ENCODE measurements at places on chromosomes 3 and 15.

DNA sequence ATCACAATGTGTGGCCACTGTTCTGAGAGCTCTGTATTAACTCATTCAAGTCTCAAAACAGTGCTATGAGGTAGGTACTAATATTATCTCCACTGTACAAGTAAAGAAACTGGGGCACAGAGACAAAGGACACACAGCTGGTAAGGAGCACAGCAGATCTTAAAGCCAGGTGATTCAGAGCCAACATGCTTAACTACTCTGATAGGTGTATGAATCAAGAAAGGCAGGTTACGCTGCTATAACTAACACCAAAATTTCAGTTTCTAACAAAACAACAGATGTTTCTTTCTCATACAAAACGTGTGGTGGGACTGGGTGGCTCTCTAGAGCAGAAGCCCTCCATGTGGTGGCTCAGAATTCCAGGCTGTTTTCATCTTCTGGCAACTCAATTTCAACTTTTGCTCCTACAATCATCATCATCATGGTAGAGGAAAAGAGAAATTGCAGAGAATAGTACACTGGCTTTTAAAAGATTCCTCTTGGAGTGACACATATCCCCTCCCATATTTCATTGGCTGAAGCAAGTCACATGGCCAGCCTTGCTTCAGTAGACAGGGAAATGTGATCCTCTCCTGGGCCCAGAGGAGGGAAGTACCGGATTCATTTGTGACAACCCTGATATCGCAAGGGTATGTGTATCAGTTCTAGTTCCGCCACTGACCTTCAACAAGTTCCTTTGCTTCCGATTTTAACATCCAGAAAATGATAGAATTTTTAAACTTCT lies 126.2 kb upstream of the PTX3 start:
- DNase-seq = no peak

DNA sequence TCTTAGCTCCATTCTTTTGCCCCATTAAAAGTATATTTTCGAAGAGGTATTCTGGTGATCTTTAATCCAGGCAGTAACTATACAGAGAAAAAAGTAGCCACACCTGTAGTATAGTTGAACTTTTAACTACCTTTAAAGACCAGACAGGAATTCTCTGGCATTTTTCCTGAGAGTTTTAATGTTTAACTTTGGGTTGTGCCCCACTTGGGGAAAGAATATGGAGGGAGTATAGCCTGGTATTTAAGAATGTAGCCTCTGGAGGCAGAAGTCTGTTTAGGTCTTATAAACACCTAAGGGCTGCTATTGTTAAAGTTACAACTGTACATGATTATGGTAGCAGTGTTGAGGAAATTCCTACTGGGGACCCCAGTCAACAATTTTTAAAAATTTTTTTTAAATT lies 19.3 kb downstream of the C3orf85 start:
- no peak for DNase-seq

GRCh38 chr3:4981665-4982494 lies 2.6 kb downstream of the BHLHE40 start:
- peak; percentile 82 for DNase-seq

GRCh38 chr15:81575436-81576123 lies 201.6 kb upstream of the TMC3 start:
- DNase-seq = no peak

GRCh38 chr3:173893835-173894234 lies 496.3 kb downstream of the NLGN1 start:
- DNase-seq = no peak

- DNase-seq = no peak
Measured at GRCh38 chr15:62834686-62835329, 207.7 kb upstream of the TPM1 start.

DNA sequence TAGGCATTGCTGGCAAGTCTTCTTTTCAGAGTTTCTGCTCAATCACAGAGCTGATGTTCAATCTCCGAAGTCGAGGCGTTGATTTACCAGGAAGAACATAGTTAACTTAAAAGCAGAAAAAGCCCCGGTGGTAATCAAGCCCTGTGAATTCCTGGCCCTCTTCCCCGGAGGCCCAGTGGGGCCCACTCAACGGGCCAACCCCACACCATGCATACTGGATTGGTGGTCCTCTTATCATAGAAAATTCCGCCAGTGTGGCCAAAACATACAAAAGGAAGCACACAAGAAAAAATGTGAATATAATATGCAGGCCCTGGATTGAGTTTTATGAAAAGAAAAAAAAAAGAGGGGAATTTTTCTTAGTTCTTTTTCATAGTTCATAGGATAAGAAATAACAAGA lies 873.0 kb upstream of the NR2F2 start:
- DNase-seq = no peak

DNA sequence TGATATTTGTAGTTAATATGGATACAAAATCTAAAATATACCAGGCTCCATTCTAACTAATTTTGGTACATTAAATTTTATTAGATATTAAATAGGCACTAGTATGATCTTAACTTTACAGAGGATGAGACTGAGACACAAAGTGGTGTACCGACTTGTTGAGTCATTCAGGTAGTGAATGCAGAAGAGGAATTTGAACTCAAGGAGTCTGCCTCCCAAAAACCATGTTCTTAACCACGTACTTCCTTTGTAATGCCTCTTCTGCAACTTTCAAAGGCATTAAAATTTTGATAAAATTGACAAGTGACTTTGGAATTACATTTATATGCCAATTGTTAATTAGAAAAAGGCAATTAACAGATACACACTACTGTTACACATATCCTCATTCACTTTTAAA lies 61.8 kb downstream of the ZBBX start:
- no peak for DNase-seq

DNA sequence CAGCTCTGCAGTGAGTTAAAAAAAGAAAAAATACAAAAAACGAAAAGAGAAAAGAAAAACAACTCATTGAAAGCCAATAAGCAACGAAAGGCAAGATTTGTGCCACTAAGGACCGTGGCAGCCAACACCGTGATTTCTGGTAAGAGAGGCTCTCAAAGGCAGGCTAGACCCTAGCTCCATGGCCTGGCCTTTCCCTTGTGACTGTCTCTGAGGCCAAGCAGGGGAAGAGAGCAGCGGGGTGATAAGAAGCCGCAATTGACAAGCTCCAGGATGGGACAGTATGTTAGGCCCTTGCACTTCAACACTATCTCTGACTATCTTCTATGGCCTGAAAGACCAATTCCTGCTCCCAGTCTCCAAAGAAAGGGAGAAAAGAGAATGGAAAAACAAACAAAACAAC lies 12.4 kb downstream of the APOD start:
- no peak for DNase-seq

DNA sequence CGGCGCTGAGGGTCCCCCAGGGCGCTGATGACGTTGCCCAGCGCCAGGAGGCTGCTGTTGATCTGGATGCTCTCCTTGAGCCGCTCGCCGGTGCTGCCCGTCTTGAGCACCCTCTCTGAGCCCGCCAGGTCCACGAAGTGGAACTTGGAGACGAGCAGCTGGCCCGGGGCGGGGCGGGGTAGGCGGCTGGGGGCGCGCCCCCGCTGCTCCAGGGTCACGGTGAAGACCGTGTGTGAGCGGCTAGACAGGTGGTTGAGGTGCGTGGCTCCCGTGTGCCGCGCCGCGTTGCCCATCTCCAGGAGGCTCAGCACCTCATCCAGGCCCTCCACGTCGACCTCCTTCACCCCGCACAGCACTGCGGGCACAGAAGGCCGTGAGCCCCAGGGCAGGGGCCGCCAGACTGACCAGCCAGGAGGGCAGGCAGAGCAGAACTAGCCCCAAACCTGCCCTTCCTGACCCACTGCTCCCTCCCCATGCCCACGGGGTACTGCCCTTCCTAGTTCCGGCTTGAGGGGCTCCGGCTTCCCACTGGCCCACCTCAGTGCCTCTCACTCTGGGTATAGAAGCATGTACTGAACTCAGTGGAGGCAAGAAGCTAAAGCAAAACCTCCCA lies 6.1 kb downstream of the KIF7 start:
- no peak for DNase-seq

GRCh38 chr3:49602877-49603411 lies 48.7 kb downstream of the BSN start:
- DNase-seq = no peak

DNA sequence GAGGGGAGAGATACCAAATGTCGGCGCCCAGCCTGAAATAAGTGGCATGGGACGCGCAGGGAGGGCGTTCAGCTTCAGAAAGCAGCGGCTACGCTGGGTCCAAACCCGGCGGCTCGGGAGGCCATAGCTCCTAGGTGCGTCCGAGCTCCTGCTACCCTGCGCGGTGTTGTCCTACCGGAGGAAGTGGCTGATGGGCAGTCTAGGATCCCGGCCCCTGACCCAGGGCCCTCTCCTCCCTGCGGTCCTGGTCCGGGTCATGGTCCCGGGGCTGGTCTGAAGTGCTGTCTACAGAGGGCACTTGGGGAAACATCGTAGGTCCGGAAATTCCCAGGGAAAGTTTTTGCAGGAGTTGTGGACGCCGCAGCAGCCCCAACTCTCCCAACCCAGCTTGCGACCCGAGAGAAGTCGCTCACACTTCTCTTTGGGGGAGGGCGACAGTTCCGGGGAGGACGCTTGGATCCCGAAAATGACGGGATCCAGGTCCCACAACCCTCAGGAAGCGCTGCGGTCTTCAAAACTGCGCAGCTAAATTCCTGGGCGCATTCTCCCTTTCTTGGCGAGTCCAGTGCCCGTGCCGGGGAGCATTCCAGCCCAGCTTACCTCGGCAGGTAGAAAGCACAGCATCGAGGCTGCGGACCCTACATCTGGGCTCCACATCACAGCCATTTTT lies 9.1 kb upstream of the FOXB1 start:
- DNase-seq = no peak

DNA sequence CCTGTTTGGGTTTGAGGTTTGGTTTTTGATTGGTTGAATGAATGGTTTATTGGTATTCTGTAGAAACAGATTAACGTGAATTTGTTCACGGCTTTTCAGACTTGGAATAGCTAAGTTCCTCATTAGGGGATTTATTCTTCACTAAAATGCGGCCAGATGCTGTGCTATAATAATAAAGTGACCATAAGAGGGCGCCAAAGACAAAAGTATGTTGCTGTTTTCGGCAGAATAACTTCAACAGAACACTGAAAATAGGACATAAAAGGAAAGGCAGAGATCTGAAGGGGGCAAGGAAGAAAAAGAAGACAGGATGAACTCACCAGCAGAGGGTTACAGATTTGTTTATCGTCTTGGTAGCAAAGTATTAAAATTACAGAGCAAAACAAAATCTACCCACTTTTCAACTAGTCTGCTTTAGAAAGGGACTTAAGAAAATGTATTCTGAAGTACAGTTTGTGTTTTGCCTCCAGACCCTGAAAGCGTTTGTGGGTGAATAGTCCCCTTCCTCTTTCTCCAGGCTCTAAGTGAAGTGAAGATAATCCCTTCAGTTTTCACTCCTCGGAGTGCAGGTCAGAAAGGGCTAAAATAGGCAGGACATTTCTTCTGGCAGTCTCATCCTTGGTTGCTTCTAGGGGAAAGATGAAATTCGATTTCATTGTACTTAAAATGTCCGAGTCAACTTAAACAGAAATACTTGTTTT lies 147.6 kb downstream of the IL20RB start:
- DNase-seq = peak; percentile 32

GRCh38 chr15:61106044-61106834 lies 122.9 kb downstream of the RORA start:
- DNase-seq = no peak

- no peak for DNase-seq
Measured at GRCh38 chr3:177642804-177643125, 445.5 kb upstream of the TBL1XR1 start.

GRCh38 chr15:91308855-91309254 lies 208.8 kb downstream of the SV2B start:
- DNase-seq = no peak

GRCh38 chr15:77650265-77650664 lies 17.6 kb upstream of the LINGO1 start:
- DNase-seq = no peak

GRCh38 chr3:194395778-194396538 lies 3.1 kb downstream of the GP5 start:
- DNase-seq = no peak

DNA sequence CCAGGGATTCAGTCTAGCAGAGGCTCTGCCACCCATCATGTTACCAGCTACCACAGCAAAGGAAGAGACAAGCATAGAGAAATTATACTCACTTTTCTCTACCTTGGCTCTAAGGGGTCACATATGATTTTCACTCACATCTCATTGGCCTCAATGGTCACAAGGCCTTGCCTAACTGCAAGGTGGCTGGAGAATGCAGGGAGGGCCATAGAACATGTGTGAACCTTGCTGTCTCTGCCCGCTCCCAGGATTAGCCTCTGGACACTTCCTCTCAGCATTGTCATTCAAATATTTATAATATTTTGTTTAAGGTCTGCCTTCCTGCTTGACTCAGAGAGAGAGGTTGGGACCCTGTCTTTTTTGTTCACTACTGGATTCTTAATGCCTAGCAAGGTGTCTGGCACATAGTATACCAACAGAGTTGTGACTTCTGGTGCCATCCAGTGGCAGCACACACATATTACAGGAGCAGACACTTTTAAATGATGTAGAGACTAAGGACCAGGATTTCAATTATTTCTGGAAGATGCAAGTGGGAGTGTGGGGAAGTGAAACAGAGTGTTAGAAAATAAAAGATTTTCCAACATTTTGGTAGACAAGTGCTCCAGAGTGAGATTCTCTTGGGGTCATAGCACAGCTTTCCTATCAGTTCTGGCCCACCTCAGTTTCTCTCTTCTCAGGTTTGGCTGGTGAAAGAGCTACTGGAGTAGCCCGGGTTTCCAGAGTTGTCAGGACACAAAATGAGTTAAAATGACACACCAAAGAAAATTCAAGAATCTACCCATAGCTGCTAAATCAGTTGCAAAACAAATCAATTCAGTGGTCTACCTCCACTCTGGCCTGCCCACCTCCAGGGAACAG lies 119.0 kb upstream of the RASGRP1 start:
- no peak for DNase-seq

GRCh38 chr3:93961026-93961425 lies 12.7 kb downstream of the PROS1 start:
- no peak for DNase-seq

DNA sequence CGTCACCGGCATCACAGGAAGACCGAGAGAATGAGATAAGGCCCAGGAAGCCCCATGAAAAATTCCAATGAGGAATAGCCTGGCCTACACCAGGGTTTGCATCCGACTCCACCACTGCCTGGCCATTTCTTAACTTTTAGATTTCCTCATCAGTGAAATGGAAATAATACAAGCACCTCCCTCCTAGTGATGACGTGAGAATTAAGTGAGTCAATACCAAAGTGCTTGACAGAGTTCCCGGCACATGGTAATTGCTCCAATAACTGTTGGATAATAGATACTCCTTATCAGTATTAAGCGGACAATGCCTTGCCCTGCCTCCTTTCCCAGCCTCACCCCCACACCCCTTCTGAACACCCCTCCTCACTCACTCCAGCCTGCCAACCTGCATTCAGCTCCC lies 105.4 kb downstream of the TLE3 start:
- no peak for DNase-seq

DNA sequence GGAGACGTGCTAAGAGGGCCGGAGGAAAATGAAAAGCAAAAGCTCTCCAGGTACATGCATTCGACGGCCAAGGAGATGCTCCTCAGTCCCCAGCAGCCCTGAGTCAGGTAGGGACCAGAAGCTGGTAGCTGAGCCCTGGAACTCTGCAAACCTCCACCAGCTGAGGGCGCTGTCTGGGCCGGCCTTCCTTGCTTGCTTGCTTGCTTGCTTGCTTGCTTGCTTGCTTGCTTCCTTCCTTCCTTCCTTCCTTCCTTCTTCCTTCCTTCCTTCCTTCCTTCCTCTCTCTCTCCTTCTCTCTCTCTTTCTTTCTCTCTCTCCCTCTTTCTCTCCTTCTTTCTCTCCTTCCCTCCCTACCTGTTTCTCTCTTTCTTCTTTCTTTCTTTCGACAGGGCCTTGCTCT lies 94.6 kb upstream of the RASGRF1 start:
- DNase-seq = peak; percentile 19

Measured in SW 1271 (cell line).